ENCODE measurements at places on chromosomes 2 and 18. TPM values are rescaled to one million over a fixed set of nuclear protein-coding genes. Genes with fewer than 3 reads are reported as not detected.

Gene CLEC4F
- not detected for total RNA-seq

Gene DPP4
- 49.2 TPM for total RNA-seq

Gene PLA2R1
- 8.7 TPM for total RNA-seq

Gene GTF3C2
- 57.6 TPM for total RNA-seq

Gene SLC9A4
- 0.17 TPM for total RNA-seq

Gene CNTNAP5
- total RNA-seq = not detected

Gene EVX2
- total RNA-seq = not detected

Gene RSAD2
- total RNA-seq = 4.0 TPM

Gene RAX
- total RNA-seq = not detected

Gene NOL4
- 2.0 TPM for total RNA-seq

Gene PHLPP1
- 20.9 TPM for total RNA-seq

Gene IL1F10
- not detected for total RNA-seq

Gene RASGRP3
- total RNA-seq = 10.8 TPM

Gene VIT
- 0.45 TPM for total RNA-seq

Gene CYP1B1
- total RNA-seq = 34.0 TPM

Gene FAM168B
- 94.8 TPM for total RNA-seq

Gene STAT4
- 0.83 TPM for total RNA-seq

Gene UGT1A6
- total RNA-seq = not detected

Gene GCKR
- 12.1 TPM for total RNA-seq
